ENCODE measurements at places on chromosomes 6 and 20. TPM values are rescaled to one million over a fixed set of nuclear protein-coding genes. Genes with fewer than 3 reads are reported as not detected.

- DNase-seq: no peak
Measured at GRCh38 chr6:151185148-151185547, 54.6 kb upstream of the AKAP12 start.

DNA sequence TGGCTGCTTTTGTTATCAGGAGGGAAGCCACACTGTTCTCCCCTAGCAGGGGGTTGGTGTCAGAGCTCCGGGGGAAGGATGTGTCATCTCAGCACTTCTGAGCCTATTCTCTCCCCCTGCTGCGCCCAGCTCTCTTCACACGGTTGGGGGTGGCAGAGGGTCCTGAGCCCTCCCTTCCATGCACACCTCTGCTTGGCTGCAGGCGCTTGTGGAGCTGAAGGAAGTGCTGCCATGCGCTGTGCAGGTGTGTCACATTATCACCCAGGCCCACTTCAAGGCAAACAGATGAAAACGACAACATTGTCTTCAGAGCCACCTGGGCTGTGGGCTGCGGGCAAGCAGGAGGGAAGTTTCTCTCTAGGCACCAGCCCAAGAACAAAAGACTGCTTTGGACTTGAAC, 263.4 kb downstream of the BMP7 start:
- DNase-seq: no peak

The CUL7 gene
- total RNA-seq: 11.6 TPM

The HSPA1L gene
- 2.8 TPM for total RNA-seq

DNA sequence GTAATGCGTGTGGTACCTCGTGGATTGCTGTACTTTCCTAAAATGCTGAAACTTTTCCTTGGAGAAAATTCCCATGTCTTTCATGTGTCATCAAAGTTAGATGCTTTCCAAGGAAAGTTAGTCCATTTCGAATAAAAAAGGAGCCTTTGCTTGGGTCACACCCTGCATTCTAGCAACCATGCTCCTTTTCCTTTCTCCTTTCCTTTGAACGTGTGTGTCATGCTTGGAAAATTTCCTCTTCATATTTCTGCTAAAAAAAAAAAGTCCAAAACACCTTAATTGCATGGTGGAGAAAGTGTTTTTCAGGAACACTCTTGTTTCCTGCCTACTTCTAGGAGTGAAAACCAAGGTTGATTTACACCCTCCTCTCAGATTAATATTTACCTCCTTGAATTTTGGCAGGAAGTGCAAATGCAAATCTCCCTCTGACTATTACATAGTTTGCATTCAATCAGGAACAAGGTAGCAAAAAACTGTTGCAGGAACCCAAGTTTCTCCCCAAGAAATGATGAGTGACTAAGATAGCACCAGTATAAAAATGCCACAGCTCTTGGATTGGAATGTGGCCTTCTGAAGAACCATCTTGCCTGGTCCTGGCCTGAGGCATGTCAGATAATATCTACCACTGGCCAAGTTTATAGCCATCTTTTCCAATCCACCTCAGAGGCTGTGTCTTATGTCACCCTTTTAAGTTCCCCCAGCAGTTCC, 590.6 kb downstream of the QKI start:
- DNase-seq: no peak

- no peak for DNase-seq
Measured at GRCh38 chr6:4435981-4436445, 300.6 kb upstream of the ECI2 start.

- no peak for DNase-seq
Measured at GRCh38 chr6:111124406-111124805, 37.1 kb downstream of the SLC16A10 start.

DNA sequence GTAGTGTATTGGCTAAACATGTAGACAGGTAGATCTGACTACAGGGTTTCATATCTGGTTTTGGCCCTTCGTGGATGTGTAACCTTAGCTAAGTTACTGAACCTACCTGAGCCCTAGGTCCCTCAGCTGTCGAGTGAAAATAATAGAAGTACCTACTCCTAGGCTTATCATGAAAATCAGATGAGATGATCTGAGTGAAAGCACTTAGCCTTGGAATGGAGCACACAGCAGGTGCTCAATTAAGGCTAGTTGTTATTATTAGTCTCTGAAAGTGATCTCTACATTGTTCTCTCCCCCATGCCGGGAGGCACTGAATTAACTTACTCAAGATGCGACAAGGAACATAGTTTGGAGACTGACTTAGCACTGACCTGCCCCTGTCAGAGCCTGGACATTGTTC, 174.7 kb upstream of the ZNF217 start:
- no peak for DNase-seq

GRCh38 chr6:17057322-17057721, 44.5 kb upstream of the STMND1 start:
- DNase-seq: no peak

DNA sequence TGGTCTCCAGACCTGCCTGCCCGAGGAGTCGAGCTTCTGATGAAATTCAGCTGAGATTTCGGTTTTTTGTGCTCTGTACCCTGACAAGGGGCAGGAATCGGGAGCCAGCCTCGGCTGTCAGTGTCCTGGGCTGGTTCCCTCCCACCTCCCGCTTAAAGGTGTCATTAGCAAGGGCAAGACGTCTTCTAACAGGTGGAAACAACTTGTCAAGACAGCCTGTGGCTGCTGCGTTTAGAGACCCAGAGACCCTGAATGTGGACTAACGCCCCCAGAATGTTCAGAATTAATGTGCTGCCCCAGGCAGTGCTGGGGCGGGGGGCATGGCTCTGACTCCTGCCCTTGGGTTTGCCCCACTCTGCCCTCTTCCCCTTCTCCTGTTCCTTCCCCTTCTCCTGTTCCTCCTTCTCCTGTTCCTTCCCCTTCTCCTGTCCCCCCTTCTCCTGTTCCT, 69.7 kb downstream of the PHACTR3 start:
- no peak for DNase-seq

DNA sequence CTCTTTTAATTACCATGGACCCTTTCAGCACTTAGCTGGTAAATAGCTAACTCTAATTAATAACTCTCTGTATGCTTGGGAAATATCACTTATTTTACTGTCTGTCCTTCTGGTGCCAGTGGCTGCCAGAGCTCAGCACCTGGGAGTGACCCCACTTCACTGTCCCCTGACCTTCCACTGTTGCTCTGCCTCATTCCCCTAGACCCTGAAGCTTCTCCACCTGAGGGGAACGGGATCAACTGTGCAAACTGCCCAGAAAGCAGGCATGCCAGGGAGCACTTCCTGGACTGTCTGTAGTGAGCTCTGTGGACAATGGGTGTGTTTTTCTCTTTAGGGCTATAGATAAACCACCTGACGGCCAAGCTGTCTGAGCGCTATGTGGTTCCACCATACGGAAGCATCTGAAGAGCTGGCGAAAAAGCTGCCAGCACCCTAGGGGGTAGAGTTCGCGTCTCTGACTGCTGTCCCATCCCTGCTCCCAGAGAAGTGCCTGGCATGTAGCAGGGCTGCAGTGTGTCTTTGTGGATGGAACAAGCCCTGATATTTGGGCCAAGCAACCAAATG, 106.3 kb upstream of the FOXA2 start:
- no peak for DNase-seq

The CSNK2B gene
- total RNA-seq: 126 TPM

The TCP11 gene
- total RNA-seq: not detected

DNA sequence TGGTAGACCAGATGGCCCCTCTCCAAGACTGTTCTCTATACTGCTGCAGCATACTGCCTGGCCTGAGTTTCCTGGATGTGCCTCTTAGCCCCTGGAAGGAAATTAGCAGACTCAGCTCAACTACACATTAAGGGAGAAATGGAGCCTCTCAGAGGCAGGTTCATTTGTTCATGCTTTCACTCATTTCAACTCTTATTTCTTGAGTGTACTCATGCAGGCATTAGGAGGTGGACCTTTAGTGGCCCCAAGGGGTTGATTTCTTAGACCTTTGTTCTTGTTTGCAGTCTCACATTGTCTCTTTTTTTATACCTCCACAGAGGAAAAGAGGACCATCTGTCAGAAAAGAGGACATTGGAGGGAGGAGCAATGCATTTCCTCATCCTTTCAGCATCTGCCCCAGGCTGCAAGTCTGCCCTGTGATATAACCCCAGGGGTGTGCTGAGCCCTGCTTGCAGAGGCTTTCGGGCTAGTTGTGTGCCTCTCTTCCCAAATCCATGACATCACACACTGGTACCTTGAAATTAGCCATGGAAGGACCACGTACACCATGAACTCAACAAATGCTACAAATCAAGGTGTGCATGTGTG, 456.2 kb downstream of the CD83 start:
- DNase-seq: no peak

DNA sequence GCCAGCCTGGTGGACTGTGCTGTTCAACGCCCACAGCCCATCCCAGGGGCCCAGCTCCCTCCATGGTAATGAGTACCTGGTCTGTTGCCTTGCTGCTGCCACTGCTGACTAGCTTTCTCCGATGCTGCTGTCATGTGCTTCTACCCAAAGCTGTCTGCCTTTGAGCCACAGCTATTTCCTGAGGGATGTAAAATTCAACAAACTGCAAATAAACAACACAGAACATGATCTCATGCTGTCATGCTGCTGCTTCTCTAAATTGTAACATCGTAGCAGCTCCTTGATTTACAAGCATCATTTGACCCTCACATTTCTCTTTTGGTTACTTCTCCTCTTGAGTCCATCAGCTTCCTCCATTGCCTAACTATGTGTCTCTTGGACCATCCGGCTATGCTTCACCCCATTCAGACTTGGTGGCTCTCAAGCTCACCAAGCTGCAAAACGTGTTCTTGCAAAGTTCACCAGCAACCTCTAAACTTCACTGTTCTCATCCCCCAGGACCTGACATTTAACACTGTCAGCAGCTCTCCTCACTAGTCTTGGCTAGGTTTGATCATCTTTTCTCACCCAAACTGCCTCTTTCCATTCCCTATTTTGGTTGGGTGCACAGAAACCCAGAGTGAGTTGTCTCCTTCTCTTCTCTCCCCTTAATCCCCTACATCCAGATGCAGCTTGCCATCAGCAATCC, 54.6 kb downstream of the FYN start:
- no peak for DNase-seq

GRCh38 chr6:92428448-92428847, 990.9 kb downstream of the EPHA7 start:
- no peak for DNase-seq

The RBM24 gene
- total RNA-seq: not detected

DNA sequence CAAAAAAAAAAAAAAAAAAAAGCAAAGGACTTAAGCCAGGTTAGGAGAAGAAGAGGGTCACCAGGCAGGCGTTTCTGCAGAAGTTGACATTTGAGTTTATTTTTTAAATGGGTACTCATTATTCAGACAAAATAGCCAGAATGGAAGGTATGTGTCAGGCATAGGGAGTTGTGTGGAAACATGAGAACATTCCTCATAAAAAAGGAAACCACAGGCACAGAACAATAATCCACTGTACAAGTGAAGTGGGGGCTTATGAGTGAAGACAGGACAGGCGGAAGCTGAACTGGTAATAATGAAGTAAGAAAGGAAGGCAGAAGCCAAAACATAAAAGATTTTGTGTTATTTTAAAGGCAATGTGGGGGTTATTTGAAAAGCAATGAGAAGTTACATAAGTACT, 104.6 kb downstream of the EPB41L2 start:
- DNase-seq: no peak

DNA sequence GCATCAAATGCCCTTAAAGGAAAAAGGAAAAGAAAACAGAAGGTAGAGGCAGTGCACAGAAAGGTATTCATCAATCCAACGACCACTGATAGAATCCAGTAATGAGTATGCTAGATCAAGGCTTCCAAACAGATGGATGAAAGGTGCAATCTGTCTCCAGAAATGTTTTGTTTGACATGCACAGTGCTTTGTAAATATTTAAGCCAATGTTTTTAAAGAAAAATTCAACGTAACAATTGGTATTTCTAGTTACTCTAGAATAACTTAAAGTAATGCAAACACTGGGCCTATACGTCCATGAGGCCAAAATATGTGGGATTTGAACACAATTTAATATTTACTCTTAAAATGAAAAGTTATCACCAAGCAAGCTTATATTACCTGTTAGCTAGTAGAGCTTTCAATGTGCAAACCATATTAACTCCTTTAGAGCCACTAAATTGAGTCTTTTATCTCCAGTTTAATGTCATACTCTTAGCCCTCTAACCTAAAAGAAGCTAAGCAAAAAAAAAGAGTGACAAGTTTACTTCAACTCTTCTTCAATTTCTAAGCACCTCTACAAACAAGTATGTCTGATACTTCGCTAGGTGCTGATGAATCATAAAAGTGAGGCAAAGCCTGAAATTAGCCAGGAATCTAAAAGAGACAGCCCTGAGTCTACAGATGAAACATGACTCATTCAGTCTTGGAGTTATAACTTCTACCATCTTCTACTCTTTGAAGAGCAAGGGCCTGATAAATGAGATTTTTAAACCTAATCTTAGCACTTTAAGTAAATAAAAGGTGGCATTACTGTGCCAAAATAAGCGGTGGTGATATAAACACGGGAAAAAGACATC, 169.8 kb downstream of the PTPRK start:
- DNase-seq: no peak

- no peak for DNase-seq
Measured at GRCh38 chr6:143222801-143223231, 162.1 kb downstream of the AIG1 start.

GRCh38 chr20:23645575-23645974, 7.8 kb upstream of the CST3 start:
- no peak for DNase-seq

DNA sequence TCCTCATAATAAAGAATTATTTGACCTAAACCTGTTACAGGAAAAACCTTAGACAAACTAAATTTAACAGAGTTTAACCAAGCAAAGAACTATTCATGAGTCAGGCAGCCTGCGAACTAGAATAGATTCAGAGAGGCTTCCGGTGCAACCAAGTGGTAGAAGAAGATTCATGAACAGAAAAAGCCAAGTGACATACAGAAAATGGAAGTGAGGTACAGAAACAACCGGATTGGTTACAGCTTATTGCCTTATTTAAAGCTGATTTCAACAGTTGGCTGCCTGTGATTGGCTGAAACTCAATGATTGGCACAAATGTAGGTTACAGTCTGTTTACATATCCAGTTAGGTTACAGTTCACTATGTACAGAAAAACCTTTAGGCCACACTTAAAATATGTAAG, 10.1 kb downstream of the PPP1R3G start:
- DNase-seq: no peak

The DEFB132 gene
- not detected for total RNA-seq

GRCh38 chr20:63134201-63134612, 81.7 kb downstream of the YTHDF1 start:
- no peak for DNase-seq

DNA sequence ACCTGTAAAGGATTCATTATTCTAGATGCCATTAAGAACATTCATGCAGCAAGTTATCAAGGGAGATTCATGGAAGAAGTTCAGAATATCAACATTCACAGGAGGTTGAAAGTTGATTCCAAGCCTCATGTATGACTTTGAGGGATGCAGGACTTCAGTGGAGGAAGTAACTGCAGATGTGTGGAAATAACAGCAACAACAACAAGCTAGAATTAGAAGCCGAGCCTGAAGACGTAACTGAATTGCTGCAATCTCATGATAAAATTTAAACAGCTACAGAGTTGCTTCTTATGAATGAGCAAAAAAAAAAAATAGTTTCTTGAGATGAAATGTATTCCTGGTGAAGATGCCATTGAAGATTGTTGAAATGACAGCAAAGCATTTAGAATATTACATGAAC, 73.3 kb upstream of the NXT1 start:
- no peak for DNase-seq

The COL19A1 gene
- 2.3 TPM for total RNA-seq

GRCh38 chr20:62707921-62708521, 615 bp upstream of the NTSR1 start:
- no peak for DNase-seq

The FAM162B gene
- not detected for total RNA-seq

The TCEA2 gene
- total RNA-seq: 47.1 TPM

The LZTS3 gene
- 15.0 TPM for total RNA-seq

The CGAS gene
- 10.8 TPM for total RNA-seq

GRCh38 chr6:46347669-46348068, 143.6 kb downstream of the RCAN2 start:
- no peak for DNase-seq

GRCh38 chr6:32444433-32444832, 4.7 kb downstream of the HLA-DRA start:
- DNase-seq: no peak

All from T-cell (primary cell).